Pancreas (tissue), 10 donors: ENCODE measurements at places on chromosomes 1 and 21.

GRCh38 chr1:154726896-154727753, 119.1 kb upstream of the ADAR start:
- H3K4me3 ChIP-seq: no peak overlapping the region
- H3K27ac ChIP-seq: no peak overlapping the region
- no peaks in the 10 kb centered on the region for H3K36me3 ChIP-seq

DNA sequence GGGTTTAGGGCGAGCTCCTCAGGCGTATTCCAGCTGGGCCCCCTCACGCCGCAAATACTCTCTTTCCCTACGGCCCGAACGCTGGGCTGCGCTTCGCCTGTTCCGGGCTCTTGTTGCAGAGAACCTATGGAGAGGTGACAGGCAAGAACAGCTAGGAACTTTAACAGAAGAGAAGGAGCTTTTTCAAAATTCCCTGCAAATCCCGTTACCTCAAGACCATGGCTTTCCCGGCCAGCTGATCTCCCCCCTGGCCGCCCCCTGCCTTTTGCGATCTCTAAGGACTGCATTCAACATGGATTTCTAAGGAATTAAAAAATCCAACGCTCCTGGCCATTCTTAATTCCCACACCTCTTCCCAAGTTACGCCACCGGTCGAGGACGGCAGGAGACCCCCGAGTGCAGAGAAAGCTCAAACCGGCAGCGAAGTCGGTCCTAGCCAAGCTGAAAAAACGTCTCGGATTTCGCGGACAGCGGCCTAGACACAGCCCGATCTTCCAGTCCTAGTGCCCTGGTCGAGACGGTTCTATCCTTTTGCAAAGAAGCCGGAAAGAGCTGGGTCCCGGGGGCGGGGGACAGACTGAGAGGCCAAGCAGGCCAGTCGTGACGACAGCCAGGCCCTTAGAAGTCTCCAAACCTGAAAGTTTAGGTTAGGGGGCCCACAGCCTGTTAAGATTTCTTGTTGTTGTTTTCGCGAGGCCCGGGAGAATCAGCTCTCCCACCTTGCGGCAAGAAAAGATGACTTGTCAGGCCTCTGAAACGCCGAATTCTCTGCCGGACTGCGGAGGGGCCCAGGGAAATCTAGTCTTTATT, 1.1 kb upstream of the TBX15 start:
- H3K4me1 ChIP-seq: no peaks in the 10 kb centered on the region
- H3K36me3 ChIP-seq: no peaks in the 10 kb centered on the region
- no peak for DNase-seq
- peaks cover 11% of the 10 kb centered on the region for H3K27me3 ChIP-seq
- H3K27ac ChIP-seq: no peak overlapping the region
- no peak overlapping the region for H3K4me3 ChIP-seq

GRCh38 chr1:78916986-78917385, 89.5 kb downstream of the ADGRL4 start:
- no peaks in the 10 kb centered on the region for H3K4me1 ChIP-seq
- H3K4me3 ChIP-seq: no peak overlapping the region
- H3K36me3 ChIP-seq: no peaks in the 10 kb centered on the region
- no peak for DNase-seq
- no peaks in the 10 kb centered on the region for H3K27me3 ChIP-seq

DNA sequence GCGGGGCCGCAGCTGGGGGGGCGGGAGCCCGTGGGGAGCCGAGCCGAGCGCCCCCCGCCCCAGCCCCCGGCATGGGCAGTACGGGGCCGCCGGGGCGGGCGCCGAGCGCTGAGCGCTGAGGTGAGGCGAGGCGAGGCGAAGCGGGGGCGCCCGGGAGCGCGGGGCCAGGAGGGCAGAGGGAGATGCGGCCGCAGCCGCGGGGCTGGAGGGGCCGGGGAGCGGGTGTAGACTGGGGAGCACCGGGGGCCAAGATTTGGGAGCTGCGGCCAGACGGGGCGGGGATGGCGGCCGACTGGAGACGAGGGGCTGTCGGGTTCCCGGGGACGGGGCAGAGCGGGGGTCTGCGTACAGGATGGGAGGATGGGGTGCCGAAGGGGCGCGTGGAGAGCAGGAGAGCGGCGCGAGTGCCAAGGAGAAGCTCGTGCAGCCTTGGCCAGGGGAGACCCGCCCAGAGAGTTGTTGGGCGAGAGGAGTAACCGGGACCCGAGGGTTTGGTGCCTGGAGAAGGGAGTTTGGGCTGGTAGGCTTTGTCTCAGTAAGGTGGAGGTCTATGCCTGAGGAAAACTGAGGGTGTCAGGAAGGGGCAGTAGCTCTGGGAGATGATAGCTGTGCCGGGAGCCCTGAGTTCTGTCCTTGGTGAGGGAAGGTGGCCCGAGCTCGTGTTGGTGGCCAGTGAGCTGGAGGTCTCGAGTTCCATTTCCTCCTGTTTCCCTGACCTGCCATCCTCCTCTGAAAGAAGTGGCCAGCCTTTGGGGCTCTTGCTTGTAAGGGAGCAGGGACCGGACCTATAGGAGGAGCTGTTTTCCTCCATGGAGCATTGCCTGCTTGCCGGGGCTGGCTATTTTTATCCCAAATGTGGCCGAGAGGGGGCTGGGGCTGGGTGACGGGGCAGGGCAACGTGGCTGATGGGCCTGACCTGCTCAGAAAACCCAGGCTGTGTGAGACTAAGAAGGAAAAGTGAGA, 539 bp downstream of the ATP8B2 start:
- peaks cover 16% of the 10 kb centered on the region for H3K4me1 ChIP-seq
- H3K4me3 ChIP-seq: peak overlapping the region; percentile 56
- H3K27me3 ChIP-seq: no peaks in the 10 kb centered on the region
- peak; percentile 73 for DNase-seq

- H3K27me3 ChIP-seq: no peaks in the 10 kb centered on the region
- H3K4me3 ChIP-seq: no peak overlapping the region
- H3K4me1 ChIP-seq: no peaks in the 10 kb centered on the region
- H3K27ac ChIP-seq: no peak overlapping the region
- H3K36me3 ChIP-seq: no peaks in the 10 kb centered on the region
- DNase-seq: no peak
Measured at GRCh38 chr1:7233237-7233540, 447.9 kb downstream of the CAMTA1 start.

GRCh38 chr1:223229756-223230155, 86.7 kb upstream of the TLR5 start:
- H3K27me3 ChIP-seq: no peaks in the 10 kb centered on the region
- no peak for DNase-seq
- no peak overlapping the region for H3K4me3 ChIP-seq
- no peaks in the 10 kb centered on the region for H3K36me3 ChIP-seq
- H3K27ac ChIP-seq: no peak overlapping the region
